ENCODE measurements at places on chromosomes 12 and 14.

DNA sequence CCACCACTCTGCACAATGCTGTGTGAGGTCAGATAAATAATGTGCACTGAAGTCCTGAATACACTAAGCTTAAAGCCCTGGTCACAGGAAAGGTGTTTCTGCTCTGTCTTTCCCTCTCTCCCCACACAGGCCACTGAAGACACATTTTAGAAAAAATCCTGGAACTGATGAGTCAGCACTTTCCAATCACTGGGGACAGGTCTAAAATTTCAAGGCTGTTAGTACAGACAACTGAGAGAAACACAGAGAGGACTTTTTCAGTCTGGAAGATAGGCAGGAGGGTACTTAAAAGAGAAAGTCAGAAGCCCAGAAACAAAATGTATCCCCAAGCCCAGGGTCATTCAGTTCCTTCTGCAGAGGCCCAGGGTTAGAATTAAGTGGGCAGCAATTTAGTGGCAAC is 333.9 kb upstream of the CCDC196 start:
- DNase-seq: no peak

DNA sequence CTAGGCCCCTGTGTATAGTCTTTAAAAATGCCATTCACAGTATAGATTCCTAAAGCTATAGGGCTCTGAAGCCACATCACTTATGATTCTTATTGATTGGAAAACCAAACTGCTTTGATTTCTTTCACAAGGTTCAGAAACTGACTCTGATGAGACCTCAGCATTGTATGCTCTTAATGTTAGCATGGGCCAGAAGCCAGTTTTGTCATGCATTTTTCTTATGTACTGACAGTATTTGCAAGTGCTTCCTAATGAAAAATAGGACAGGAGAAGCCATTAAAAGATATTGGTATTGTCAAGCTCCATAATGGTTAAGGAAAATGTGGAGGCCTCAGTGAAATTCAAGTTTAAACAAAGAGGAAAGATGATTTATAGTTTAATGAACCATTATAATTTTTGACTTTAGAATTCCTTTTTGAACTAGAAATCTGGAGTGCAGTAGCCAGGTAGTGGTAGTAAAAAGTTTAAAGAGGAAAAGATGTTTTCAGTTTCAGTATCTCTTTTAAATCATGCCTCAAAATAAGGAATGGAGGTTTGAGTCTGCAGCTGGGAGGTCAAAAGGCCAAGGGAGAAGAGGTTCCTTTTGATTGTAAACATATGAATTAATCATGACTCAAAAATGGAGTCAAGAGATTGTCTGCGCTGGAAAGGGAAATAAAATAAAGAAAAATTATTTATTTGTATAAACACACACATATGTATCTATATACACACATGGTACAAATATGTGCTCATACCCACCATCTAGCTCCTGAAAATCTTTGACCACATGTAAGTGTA is 388.1 kb upstream of the PRICKLE1 start:
- DNase-seq: peak; percentile 66

- peak; percentile 37 for DNase-seq
Measured at GRCh38 chr12:95083938-95084337, 10.5 kb upstream of the NR2C1 start.

- DNase-seq: no peak
Measured at GRCh38 chr12:130714591-130715149, 1.4 kb downstream of the RIMBP2 start.

- DNase-seq: no peak
Measured at GRCh38 chr14:67170660-67171059, 18.6 kb upstream of the GARIN2 start.

GRCh38 chr12:1836854-1837421 is 16.6 kb downstream of the LRTM2 start:
- no peak for DNase-seq

- no peak for DNase-seq
Measured at GRCh38 chr12:108459149-108459548, 55.9 kb upstream of the FICD start.

DNA sequence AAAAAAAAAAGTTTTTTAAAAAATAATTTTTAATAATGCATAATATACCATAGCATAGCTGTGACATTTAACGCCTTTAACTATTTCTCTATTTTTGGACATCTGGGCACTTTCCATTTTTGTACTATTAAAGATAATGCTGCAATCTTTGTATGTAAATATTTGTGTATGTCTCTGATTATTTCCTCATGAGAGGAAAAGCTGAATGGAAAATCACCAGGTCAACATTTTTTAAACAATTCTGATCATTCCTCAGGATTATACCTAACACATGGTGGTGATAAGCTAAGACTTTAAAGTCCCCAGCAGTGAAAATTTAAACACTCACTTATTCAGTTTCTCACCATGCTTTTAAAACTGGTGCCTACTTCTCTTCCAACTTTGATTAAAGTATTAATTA is 31.3 kb upstream of the NR1H4 start:
- DNase-seq: no peak

GRCh38 chr14:73264885-73265720 is 27.8 kb downstream of the PAPLN start:
- no peak for DNase-seq

- DNase-seq: peak; percentile 98
Measured at GRCh38 chr14:76918782-76919394, 92.7 kb downstream of the LRRC74A start.

GRCh38 chr12:104522985-104523722 is 66.4 kb downstream of the CHST11 start:
- DNase-seq: no peak

DNA sequence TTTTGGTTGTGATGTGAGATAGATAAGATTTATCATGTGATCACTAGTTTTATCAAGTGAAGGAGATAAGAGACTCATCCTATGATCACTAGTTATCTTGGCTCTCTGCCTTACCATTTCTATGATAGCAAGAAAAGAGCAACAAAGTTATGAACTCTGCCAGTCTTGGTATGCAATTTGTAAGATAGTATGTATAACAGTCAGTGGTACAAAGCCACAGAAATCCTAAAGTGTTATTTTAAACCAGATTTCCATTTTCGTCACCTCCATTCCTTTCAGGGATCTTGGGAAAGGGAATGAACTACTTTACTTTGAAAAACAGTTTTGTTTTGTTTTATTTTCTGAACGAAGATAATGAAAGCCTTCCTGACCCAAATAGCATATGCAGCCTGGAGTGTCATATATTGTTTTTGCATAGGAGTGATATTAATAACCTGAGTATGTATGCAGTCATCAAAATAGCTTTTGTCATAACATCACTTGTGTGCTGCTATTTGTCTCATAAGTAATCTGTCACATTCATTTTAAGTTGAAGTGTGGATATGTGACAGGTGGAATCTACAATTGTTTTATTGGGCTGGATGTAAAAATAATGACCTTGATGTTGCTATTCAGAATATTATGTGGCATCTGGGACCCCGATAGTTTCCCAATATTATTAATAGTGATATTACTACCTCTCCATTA is 35.0 kb downstream of the FLRT2 start:
- DNase-seq: no peak

DNA sequence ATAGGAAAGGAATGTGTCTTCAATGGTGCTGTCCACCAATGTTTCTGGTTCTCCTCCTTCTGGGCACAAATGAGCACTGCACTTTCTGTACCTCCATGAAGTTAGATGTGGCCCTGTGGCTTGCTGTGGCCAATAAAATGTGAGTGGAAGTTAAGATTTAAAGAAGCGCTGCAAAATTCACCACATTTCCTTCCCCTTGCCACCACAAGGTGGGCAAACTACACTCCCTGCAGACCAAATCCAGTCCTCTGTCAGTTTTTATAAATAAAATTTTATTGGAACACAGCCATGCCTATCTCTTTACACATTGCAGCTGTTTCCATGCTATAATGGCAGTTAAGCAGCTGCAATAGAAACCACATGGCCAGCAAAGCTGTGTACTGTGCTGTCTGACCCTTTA is 141.4 kb upstream of the TMPO start:
- peak; percentile 13 for DNase-seq

DNA sequence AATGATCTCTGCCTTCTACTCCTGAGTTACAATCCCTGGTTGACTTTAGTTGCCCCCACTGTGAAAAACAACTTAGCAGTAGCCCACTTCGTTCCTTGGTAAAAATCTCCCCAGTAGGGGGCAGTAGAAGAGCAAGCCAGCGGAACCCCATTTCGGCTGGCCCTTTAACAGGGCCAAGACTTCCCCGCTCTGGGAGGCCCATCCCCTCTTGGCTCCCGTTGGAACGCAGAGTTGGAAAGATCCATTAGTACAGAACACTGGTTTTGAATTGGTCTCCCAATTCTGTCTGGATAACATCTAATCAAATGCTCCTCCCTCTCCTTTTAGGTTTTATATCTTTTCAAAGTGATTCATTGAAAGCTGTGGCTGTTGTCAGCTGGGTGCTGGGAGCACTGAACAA is 1133.3 kb downstream of the BCL11B start:
- no peak for DNase-seq

GRCh38 chr14:71115306-71115705 is 208.0 kb downstream of the PCNX1 start:
- no peak for DNase-seq

DNA sequence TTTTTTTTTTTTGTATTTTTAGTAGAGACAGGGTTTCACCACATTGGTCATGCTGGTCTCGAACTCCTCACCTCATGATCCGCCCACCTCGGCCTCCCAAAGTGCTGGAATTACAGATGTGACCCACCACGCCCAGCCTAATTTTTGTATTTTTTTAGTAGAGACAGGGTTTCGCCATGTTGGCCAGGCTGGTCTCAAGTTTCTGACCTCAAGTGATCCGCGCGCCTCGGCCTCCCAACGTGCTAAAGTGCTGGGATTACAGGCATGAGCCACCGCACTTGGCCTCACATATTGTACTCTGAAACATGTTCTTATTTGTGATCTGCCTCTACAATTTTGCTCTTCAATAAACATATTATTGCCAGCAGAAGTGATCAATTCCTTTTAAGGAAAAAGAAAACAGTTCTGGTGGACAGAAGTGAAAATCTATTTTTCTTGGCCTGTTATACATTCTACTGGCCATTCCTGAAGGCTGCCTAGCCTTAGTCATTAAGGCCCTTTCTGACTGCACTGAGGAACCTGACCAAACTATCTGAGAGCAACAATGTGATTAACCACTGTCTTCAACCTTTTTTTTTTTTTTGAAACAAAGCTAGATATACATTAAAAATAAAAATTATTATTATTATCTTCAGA is 36.1 kb downstream of the SNX6 start:
- no peak for DNase-seq

- no peak for DNase-seq
Measured at GRCh38 chr12:49287876-49288275, 7.1 kb upstream of the PRPH start.

DNA sequence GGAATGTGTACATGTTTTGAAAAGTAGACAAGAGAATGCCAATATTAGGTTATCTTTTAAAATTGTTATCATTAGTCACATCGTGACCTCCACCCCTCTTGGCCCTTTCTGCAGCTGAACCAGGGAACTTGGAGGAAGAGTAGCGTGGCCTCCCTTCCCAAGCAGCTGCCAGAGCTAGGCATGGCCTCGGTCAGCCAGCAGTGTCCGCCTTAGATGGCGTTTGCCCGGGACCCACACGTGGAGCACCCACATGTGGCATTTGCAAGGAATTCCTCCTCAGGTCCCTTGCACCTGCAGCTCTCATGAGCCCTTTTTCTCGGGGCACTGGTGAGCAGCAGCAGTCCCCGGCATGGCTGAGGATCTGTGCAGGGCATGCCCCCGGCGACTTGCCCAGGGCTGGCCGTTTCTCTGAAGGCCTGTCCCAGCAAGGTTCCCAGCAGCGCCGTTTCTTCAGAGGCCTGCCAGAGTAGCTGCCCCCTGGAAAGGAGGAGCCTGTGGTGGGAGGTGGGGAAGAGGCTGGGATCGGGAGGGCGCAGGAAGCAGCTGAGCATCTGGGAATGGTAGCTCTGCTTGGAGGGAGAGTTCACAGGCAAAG is 10.8 kb downstream of the JDP2 start:
- no peak for DNase-seq

- DNase-seq: no peak
Measured at GRCh38 chr12:19810213-19810612, 370.9 kb downstream of the AEBP2 start.

GRCh38 chr12:10737249-10737648 is 14.1 kb upstream of the YBX3 start:
- DNase-seq: no peak

DNA sequence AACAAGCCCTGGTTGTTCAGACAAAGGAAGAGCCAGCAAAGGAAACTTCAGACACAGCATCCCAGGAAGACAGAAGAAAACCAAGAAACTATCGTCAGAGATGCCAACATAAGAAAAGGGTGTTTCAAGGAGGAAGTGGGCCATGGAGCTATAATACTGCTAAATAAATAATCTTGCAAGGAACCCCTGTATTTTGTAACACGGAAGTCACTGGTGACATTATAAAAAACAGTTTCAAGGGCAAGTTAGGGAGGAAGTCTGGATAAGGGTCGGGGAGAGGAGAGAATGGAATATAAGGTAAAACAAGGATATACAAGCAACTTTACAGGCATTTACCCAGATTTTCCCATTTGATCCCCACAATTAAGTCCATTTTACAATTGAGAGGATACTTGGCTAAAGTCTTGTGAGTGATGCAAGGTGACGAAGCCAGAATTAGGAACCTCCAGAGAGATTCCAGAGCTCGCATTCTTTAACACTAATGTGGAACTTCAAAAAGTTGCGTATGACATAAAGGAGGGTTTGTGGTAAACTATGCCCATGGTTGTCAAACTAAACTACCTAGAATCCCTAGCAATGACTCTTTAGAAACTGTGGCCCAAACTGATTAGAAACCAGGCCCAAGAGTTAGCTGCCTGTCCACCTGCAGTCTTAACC is 46.4 kb downstream of the PPM1H start:
- no peak for DNase-seq

- DNase-seq: no peak
Measured at GRCh38 chr12:55651299-55651683, 14.6 kb downstream of the OR10P1 start.

- DNase-seq: no peak
Measured at GRCh38 chr14:68820536-68820935, 27.7 kb upstream of the ZFP36L1 start.

DNA sequence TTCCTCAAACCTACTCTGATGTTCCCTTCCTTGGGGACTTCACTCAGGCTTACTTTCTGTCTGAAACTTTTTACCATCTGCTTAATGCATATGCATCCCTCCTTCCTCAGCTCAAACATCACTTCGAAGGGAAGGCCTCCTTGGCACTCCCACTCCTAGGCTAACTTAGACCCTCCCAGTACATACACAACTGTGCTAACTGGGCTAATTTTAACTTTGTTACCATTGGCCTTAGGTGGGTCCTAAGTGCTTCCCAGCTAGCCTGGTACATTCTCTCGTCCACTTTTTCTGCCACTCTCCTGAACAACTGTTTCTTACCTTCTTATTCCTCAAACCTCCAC is 3.8 kb downstream of the EEF1AKMT3 start:
- no peak for DNase-seq

- no peak for DNase-seq
Measured at GRCh38 chr14:103341250-103342129, 7.5 kb downstream of the EIF5 start.

GRCh38 chr12:110039085-110039807 is 9.1 kb downstream of the C12orf76 start:
- DNase-seq: peak; percentile 96

- no peak for DNase-seq
Measured at GRCh38 chr12:96327346-96327745, 72.9 kb downstream of the CDK17 start.

GRCh38 chr12:124039276-124039675 is 66.3 kb downstream of the ZNF664 start:
- DNase-seq: no peak

GRCh38 chr12:45877069-45877468 is 113.3 kb downstream of the SCAF11 start:
- DNase-seq: no peak

- no peak for DNase-seq
Measured at GRCh38 chr12:16076970-16077522, 165.9 kb downstream of the DERA start.

GRCh38 chr14:20440465-20440864 is 4.5 kb upstream of the KLHL33 start:
- no peak for DNase-seq
